ENCODE measurements at places on chromosomes 5 and 9. TPM values are rescaled to one million over a fixed set of nuclear protein-coding genes. Genes with fewer than 3 reads are reported as not detected.

DNA sequence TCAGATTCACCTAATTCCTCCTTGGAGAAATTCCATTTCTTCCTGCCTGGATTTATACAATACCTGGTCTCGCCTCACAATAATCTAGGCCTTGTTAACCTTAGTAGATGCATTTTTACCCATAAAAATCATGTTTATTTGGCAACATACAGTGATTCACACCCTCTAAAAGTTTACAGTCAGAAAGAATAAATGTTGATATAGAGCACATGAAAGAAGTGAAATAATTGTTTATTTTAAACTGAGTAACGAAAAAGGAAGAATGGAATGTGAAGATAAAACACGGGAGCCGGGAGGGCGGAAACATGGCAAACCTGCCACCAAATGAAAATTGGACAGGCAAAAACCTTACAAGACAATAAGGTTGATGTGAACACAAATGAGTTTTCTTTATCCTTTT lies 28.9 kb upstream of the KCNN2 start:
- DNase-seq: no peak

IQGAP2 gene
- 2.9 TPM for total RNA-seq

TEX48 gene
- not detected for total RNA-seq

GRCh38 chr9:98552331-98552730 lies 156.4 kb downstream of the GABBR2 start:
- DNase-seq: no peak

HTR4 gene
- total RNA-seq: not detected

DNA sequence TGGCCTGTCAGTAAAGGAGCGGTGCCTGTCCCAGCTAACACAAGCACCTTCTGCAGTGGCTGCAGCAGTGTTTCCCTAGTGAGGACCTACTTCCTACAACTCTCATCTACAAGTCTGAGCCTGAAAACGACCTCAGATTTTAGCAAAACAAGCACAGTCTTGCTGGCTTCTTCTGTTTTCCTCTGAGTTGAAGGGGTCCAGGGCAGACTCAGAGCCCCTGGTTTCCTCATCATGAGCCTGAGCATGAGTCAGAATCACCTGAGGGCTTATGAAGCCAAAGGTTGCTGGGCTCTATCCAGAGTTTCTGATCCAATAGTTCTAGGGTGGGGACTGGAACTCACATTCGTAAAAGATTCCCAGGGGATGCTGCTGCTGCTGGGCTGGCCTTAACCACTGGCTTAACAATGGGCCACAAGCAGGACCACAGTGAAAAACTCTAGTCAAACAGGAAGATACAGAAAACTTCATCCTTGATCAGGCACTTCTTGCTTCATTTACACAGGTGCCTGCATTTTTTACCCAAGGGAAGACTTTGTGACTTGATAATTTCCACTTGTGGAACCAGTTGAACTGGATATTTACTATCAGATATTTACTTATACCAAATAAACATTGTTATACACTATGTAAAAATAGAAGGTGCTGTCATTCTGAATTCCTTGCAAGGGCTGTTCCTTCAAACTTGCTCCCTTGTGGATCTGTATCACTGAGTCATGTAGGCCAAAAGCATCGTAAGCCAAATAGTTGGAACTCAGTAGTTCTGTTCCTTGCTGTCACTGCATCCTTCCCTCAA lies 4.3 kb upstream of the ACER2 start:
- no peak for DNase-seq

BRD8 gene
- 49.5 TPM for total RNA-seq

DNA sequence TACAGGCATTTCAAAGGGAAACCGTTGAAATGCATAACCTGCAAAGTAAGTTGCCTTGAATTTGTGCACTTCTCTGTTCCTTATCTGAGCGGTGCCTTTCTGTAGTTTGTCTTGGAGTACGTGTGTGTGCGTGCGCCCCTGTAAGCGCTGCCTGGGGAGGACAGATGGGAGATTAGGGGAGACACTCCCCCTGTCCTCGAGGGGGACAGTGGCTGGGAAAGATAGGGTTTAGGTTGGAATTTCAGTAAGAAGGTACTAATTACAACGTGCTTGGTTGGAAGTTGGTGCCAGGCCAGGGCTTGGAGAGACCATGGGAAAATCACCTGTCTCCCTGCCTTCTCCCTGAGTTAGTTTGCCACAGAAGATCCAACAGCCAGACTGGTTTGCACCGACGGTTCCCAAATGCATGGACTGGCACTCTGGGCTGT lies 73.2 kb downstream of the PIK3R1 start:
- no peak for DNase-seq

GRCh38 chr5:56305001-56305950 lies 72.1 kb upstream of the ANKRD55 start:
- DNase-seq: no peak

DNA sequence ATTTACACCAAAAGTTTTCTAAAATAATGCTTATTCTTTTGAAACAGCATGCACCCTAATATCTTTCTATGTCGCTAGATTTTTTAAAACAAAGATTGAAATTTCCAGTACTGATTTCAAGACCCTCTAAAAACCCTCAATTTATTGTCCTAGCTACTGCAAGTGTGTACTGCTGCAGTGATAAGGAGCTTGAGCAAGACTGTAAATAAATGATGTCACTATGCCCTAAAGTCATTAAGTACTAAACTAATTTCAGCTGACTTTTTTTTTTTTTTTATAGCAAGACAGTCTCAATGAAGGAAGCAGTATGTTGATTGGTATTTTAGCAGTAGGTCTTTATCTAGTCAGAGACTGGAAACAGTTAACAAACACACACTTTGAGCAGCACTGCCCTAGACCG lies 12.2 kb upstream of the MIER3 start:
- DNase-seq: no peak

- peak; percentile 55 for DNase-seq
Measured at GRCh38 chr5:10580531-10581423, 16.9 kb downstream of the ANKRD33B start.

DNA sequence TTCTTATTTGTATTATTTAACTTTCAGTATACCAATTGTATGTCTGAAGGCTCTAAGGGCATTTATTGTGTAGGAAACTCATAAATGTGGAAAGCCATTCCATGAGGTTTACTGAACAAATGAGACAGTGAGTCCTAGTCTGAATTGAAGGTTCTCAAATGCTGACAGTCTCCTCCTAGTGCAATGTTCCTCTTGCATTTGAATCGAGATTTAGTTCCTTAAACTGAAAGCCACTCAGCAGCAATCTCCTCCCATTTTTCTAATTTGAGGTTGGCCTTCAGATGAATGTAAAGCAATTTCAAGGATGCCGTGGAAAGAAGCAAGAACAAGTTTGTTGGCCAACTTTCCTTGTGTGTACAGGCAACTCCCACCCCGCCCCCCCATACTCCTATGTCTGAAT lies 493.2 kb upstream of the KLF4 start:
- no peak for DNase-seq

NEUROG1 gene
- total RNA-seq: not detected

GRCh38 chr9:99055384-99055783 lies 49.5 kb upstream of the TGFBR1 start:
- no peak for DNase-seq

GRCh38 chr5:172410662-172411483 lies 43.5 kb downstream of the SH3PXD2B start:
- no peak for DNase-seq

- no peak for DNase-seq
Measured at GRCh38 chr9:89701221-89701798, 96.5 kb downstream of the GADD45G start.

MYOZ3 gene
- total RNA-seq: 3.3 TPM

DNA sequence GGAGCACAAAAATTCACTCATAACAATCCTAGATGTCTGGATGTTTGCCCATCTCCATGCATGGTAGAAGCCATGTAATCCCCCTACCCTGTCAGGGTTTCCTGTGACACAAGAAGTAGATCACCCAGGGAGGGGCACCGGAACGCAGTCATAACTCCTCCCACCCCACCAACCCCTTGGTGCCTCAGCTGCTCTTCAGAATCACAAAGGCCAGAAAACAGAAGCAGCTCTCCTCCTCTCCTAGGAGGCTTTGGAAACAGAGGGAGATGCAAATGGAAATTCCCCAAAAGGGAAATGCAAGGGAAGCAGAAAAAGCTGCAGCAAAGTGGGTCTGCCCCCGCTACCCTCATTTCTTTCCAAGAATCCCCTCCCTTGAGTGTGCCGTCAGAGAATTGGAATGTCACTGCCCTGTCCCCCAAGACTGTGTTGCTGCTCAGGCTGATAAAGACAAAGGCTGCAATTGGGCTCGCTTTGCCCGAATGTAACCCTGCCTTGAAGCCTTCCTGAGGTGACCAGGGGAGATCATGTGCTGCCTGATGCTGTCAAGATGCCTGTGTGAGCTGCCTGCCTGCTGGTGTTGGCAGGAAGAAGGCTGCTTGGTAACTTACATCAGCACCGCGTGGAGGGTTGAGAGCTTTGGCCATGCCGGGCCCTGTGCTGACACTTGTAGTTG lies 65.5 kb upstream of the ABCA1 start:
- DNase-seq: no peak

- no peak for DNase-seq
Measured at GRCh38 chr9:79542735-79543620, 28.8 kb upstream of the TLE4 start.

FAM78A gene
- 1.4 TPM for total RNA-seq

DNA sequence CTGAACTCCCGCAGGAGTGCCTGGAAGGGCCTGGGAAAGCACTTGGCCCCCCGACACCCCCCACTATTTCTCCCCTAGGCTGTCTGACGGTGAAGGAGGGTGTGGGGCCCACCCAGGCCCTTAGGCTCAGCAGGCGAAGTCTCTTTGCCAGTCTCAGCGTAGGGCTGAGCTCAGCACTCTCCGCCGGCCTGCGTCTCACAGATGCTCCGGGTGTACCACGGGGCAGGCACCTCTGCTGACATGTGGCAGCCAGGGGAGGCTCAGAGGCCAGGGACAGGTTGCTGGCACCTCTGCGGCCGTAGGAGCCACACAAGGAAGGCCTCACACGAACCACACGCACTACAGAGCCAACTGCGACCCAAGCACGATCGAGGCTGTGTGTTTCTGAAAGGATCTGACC lies 114.2 kb downstream of the VAV2 start:
- no peak for DNase-seq

DNA sequence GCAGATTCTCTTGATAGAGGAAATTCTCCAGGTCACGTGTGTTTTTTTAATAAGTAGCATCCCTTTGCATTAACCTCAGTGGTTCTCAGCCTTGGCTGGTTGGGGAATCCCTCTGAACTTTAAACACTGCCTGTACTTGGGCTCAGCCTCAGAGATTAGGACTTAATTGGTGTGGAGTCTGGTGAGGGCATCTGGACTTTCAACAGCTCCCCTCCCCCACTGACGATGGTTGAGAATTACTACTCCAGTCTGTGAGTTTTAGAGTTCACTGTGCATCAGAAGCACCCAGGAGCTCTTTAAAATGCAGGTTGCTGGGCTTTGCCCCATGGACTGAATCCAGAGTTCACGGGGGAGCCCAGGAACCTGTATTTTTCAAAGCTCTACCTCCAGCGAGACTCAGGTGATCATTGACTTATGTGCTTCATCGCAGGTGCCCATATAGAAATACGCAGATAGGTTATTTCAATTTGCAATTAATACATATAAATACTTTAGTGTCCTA lies 71.4 kb downstream of the DAPK1 start:
- DNase-seq: no peak

DNA sequence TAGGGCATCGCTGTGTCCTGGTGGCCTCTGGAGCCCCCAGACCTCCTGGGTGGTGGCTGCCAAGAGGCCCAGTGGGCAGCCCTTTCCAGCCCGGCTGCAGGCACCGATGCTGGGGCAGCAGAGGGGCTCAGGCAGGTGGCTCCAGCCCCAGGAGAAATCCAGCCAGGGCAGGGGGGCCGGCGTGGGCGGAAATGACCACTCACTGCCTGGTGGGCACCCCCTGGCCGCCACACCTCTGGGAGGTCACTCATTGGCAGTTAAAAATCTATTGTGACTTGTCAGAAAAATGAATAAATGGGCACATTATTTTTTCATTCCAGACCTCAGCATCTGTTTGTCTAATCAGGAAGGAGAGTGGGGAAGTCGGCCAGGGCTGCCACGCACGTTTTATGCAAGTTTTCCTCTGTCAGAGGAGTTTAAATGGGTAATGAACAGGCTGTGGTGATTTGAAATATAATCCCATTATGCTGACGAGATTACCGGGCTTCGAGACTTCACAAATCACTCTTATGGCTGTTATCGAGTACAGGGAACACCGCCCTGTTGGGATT lies 171.9 kb downstream of the GAPVD1 start:
- DNase-seq: no peak

GRCh38 chr9:95963659-95964058 lies 88.2 kb downstream of the ERCC6L2 start:
- no peak for DNase-seq

TRIM7 gene
- 5.7 TPM for total RNA-seq

- no peak for DNase-seq
Measured at GRCh38 chr9:21982861-21983560, 11.2 kb downstream of the CDKN2A start.

RELL2 gene
- 5.2 TPM for total RNA-seq

ARID3C gene
- not detected for total RNA-seq

ZNF883 gene
- total RNA-seq: 4.5 TPM

PCDHGB4 gene
- total RNA-seq: 12.6 TPM

- DNase-seq: no peak
Measured at GRCh38 chr9:37705787-37706186, 47.8 kb upstream of the TRMT10B start.

GRCh38 chr5:169637085-169637548 lies at the start of gene DOCK2:
Gene DOCK2 (plus strand): TSS chr5:169637275. CDS start chr5:169637327, 52 bp downstream.
- no peak for DNase-seq

- DNase-seq: peak; percentile 11
Measured at GRCh38 chr5:1536871-1537602, 13.3 kb upstream of the LPCAT1 start.

DNA sequence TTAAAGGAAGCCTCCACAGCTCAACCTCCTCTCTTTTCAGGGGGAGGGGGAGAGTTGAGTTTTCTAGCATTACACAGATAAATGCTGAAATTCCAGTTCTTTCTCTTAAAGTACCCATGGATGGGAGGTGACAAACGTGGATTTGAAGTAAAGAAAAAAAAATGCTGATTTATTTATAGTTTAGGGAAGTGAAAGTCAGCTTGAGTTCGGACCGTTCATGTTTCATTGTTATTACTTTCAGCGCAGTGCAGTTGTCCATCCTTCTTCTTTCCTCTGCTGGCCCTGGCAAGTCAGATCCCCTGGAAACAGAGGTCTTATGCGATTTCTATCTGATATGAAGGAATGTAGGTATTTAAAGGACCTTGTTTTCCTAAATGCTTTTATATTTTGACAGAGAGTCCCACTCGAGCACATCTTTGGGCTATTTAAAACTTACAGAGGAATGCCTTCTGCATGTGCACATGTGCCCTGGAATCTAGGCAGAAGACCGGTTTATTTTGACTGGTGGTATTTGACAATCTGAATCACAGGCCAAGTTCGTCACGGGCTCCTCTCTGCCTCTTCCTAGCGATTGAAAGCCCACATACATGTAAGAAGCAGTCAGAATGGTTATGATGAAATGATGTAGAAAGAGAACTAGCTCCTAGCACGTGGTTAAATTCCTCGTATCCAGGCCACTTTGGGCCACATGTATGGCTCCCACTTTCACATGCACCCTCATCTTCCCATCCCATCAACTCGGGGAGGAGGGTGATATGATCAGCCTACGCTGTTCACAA lies 385.2 kb upstream of the KLF4 start:
- no peak for DNase-seq

ABLIM3 gene
- 15.4 TPM for total RNA-seq

GRCh38 chr5:40616781-40617180 lies 62.9 kb upstream of the PTGER4 start:
- DNase-seq: no peak

NTNG2 gene
- total RNA-seq: 4.8 TPM

LCN1 gene
- total RNA-seq: 0.60 TPM

PCDHGA9 gene
- total RNA-seq: 0.97 TPM

GRCh38 chr5:82922086-82922734 lies 155.0 kb downstream of the TMEM167A start:
- DNase-seq: no peak

Measured in chondrocyte (in vitro differentiated cells).